ENCODE measurements at places on chromosomes 12 and 14. TPM values are rescaled to one million over a fixed set of nuclear protein-coding genes. Genes with fewer than 3 reads are reported as not detected.

The LIN7A gene
- 0.56 TPM for total RNA-seq

The CYP27B1 gene
- 1.6 TPM for total RNA-seq

The NKX2-1 gene
- not detected for total RNA-seq

The FGF23 gene
- not detected for total RNA-seq

The WNT1 gene
- total RNA-seq = not detected

The GPR132 gene
- total RNA-seq = 0.36 TPM

The SSTR1 gene
- total RNA-seq = 0.08 TPM

The CLEC6A gene
- total RNA-seq = not detected

The SERPINA9 gene
- 0.12 TPM for total RNA-seq

The PAPLN gene
- 5.1 TPM for total RNA-seq

The TMEM119 gene
- 2.0 TPM for total RNA-seq

The CD163 gene
- total RNA-seq = 5.8 TPM

The GALNT8 gene
- not detected for total RNA-seq

The TSPAN8 gene
- total RNA-seq = 0.60 TPM

The HRK gene
- 1.5 TPM for total RNA-seq

The PNN gene
- 24.3 TPM for total RNA-seq

The FBLN5 gene
- total RNA-seq = 2.8 TPM

The NFE2 gene
- not detected for total RNA-seq
